ENCODE measurements at places on chromosomes 4 and X.

- peak; percentile 70 for DNase-seq
Observed at GRCh38 chrX:40099055-40099958, 1.5 kb upstream of the BCOR start.

- no peak for DNase-seq
Observed at GRCh38 chr4:82499738-82500434, 61.9 kb downstream of the TMEM150C start.

GRCh38 chr4:162706051-162706450, 460.6 kb downstream of the NAF1 start:
- no peak for DNase-seq

DNA sequence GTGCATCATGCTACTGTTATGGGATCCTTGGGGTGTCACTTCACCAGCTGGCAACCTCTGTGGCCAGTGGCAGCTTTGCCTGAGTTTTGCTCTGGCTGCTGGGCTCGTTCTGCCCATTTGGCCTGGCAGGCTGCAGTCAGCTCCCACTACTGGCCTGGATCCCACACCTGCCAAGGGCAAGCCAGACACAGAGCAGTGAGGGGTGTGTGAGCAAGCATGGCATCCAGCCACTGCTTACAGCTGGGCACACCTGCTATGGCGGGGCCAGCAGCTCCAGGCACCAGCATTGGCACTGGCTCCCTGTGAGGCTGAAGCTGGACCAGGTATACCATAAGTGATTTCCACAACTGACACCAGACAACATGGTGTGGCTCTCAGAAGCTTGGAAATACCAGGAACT, 183.4 kb downstream of the NPFFR2 start:
- no peak for DNase-seq

GRCh38 chrX:24920769-24921168, 95.0 kb downstream of the ARX start:
- no peak for DNase-seq

- DNase-seq, result no peak
Observed at GRCh38 chr4:1055721-1056590, 44.5 kb downstream of the FGFRL1 start.

GRCh38 chr4:38084877-38085711, 124.9 kb downstream of the PTTG2 start:
- no peak for DNase-seq

DNA sequence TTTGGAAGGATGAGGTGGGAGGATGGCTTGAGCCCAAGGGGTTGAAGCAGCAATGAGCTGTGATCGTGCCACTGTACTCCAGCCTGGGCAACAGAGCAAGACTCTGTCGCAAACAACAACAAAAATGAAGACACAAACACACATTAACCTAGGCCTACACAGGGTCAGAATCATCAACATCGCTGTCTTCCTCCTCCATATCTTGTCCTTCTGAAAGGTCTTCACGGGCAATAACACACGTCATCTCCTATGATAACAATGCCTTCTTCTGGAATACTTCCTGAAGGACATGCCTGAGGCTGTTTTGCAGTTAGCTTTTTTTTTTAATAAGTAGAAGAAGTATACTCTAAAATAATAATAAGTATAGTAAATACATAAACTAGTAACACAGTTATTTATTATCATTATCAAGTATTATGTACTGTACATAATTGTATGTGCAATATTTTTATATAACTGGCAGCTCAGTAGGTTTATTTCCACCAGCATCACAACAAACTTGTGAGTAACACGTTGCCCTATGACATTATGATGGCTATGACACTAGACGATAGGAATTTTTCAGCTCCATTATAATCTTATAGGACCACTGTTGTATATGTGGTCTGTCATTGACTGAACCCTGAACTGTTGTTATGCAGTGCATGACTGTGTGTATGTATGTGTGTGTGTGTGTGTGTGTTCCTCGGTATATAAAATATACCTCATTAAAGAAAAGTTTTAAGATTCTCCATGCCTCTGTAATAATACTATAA, 69.2 kb upstream of the MAML3 start:
- DNase-seq, result no peak

DNA sequence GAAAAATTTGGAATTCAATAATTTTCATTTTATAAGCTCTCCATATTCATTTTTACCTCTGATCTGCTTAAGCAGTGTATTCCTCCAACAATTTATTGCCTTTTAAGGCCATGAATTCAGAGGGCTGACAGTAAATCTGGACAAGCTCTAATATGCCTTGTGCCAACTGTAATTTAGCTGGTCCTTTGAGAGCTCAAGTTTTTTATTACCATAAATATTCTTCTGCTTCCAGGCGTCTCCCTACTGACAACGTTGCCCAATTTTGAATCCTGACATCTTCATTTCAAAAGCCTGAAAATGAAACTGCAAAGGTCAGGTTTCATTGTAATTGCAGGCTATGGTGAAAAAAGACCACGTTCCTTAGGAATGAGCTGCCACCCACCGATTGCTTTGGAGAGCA, 95.8 kb upstream of the GEMIN8 start:
- no peak for DNase-seq

- no peak for DNase-seq
Observed at GRCh38 chr4:2788532-2789103, 4.3 kb upstream of the SH3BP2 start.

DNA sequence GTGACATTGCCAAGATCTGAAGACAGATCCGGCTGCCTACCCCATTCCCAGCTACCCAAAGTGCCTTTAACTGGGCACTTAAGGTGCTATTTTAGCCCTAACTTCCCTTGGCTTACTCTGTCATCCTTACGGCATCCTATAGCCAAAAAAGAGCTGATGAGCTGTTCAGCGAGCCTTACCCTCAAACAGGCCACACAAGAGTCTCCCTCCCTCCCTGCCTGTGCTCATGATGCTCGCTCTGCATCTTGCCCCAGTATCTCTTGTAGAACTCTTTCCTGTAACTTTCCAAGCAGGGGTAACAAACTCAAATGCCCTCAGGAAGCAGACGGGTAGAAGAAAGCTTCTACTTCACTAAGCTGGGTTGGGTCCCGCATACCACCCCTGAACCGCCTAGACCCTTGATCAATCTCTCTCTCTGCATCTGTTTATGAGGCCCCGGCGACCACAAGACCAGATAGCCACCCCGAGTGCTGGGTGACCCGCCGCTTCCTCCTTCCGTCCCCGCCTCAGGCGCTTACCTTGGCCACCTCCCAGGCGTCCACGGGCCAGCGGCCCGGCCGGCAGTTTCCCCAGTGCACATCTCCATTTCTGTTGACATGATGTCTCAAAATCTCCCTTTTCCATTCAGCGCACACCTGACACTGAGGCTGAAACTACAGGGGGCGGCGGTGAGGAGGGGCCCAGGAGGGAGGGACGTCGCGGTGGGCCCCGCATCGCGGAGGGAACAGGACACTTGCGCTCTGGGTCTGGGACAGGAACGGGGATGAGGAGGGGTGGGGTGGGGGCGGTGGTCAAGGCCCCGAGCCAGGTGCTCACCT, 663 bp downstream of the CXorf38 start:
- no peak for DNase-seq

Data from GM12864 (cell line).